Activated CD4-positive, alpha-beta memory T cell treated with anti-CD3 and anti-CD28 coated beads, Interleukin-2, amount 10 ng/mL, durations not matched to agents 7 days and 5 days (primary cell): ENCODE measurements at places on chromosomes 4 and X.

GRCh38 chrX:65894133-65894532, 145.7 kb downstream of the VSIG4 start:
- DNase-seq = peak; percentile 24

DNA sequence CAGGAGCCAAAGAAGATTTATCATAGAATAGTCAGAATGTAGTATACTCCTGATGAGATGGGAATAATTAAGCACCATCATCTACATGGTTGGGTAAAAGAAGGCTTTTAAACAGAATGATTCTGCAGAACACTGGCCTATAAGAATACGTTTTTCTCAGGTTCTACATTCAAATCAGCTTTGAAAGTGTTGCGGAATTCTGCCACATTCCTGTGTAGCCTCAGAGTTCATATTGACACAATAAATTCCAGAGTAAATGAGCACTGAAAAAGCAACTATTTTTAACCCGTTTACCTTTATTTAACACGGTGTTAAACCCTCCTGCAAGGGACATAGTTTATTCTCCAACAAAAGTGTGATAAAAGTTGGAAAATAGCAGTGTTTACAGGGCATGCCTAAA, 950.2 kb upstream of the SLIT2 start:
- DNase-seq = no peak

DNA sequence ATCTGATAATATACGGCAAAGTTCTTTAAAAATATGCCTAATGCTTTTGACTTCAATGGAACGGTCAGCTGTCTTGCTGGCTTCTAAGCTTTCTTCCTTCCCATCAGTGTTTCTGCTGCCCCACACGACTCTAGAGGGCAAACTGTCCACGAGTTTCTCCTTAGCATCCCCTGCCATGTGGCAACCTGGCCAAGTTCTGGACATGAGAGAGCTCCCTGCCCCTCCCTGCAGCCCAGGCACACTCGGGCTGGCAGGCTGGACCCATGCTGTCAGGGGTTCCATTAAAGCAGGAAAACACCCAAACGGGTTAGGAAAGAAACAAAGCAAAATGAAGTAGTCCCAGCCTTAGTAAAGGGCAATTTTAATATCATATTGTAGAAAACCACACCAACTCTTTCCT, 38.8 kb downstream of the KDR start:
- no peak for DNase-seq

DNA sequence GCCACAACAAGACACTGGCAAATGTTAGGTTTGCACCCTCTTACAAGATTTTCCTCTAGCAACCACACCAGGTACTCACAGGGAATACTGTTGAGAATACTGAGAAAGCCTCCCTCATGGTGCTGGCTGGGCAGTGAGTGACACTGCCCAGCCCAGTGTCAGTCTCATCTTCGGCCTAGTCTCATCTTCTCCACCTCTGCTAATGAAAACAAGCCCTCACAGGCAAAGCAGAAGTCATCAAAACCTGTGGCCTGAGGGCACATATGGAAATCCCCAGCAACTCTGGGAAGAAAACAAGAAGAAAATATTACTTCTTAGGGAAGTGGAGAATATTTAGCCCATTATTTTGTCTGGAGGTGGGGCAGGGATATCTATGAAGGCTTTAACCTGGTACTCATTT, 7.9 kb upstream of the ADAM29 start:
- no peak for DNase-seq

DNA sequence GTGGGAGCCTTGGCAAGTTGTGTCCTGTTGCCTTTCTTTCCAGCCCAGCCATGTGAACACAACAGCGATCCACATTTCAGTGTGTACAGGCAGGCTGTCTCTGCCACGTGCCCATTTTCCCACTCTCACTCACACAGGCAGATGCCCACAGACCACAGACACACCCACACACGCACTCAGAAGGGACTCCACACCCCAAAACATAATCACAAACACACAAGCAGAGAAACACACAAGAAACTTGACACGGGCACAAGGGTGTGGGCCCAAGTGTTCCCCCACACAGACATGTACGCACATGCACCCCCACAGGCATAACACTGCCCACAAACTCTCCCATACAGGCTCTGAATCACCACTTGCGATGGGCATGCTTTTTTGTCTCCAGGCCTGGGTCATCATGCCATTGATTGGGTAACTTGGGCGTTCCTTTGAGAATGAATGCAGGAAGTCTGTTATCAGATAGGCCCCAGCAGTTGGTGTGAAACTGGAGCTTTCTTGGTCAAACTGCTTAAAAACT, 84.3 kb downstream of the NBDY start:
- DNase-seq = peak; percentile 63

DNA sequence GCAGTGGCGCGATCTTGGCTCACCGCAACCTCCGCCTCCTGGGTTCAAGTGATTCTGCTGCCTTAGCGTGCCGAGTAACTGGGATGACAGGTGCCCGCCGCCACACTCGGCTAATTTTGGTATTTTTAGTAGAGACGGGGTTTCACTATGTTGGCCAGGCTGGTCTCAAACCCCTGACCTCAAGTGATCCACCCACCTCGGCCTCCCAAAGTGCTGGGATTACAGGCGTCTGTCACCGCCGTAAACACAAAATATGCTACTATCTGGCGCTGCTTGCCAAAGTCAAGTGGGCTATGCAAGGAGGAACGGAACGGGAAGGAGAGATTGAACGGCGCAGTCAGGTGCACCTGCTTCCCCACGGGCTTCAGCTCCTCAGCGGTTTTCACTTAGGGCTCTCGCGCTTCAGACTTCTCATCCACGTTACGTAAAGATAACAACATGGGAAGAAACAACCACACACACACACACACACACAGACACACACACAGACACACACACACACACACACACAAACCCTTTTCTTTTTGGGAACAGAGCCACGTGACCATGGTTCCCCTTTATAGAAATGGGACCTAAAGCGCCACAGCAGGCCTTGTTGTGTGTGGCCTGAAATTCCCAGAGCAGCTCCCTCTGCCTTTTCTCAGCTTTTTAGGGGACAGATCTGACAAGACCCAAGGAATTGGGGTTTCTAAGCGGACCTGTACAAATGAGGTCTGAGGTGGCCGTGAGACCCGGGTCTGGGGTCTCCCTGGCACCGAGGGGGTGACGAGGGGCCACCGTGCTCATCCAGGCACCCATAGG, 1.5 kb downstream of the P2RY8 start:
- peak; percentile 75 for DNase-seq

- DNase-seq = peak; percentile 19
These were observed 67.9 kb upstream of the SLC4A4 start for GRCh38 chr4:71270901-71271300.

- DNase-seq = no peak
These were observed 322.1 kb downstream of the TLL1 start for GRCh38 chr4:166195101-166195500.

- DNase-seq = no peak
These were observed 23.3 kb downstream of the RNF150 start for GRCh38 chr4:141109983-141110382.

DNA sequence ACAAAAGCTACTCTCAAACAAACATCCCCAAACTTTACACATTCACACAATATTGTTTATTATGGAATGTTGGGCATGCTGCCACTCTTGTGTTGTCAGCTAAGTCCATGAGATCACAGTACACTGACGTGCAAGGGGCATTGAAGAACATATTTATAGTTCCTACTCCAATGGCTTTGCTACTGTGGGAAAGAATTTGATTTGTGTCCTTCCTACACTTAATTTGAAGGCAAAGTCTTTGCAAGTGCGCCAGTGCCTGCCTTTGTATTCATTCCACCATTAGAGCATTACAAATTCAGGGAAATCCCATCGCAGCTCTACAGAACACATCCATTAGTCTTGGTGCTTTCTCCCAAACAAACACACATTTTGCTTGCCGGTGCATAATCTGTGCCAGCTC, 45.4 kb upstream of the FTHL17 start:
- no peak for DNase-seq

DNA sequence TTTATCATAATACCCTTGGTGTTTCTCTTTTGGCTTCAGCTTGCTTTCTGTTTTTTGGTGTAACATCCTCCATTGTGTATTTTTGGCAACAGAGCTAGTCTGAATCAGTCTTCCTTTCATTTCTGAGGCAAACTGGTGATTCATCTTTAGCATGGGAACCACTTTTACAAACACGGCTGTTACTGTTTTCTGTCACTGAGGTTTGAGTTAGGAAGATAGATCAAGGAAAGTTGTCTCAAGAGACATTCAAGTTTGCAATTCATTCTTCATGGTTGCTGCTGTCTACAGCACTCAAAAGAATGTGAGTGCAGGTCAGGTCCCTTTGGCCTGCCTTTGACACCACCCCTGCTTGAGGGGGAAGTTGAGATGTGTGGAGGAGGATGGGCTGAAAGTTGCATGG, 36.3 kb downstream of the IL21 start:
- no peak for DNase-seq

GRCh38 chr4:120703908-120704307, 218.6 kb downstream of the PRDM5 start:
- no peak for DNase-seq

DNA sequence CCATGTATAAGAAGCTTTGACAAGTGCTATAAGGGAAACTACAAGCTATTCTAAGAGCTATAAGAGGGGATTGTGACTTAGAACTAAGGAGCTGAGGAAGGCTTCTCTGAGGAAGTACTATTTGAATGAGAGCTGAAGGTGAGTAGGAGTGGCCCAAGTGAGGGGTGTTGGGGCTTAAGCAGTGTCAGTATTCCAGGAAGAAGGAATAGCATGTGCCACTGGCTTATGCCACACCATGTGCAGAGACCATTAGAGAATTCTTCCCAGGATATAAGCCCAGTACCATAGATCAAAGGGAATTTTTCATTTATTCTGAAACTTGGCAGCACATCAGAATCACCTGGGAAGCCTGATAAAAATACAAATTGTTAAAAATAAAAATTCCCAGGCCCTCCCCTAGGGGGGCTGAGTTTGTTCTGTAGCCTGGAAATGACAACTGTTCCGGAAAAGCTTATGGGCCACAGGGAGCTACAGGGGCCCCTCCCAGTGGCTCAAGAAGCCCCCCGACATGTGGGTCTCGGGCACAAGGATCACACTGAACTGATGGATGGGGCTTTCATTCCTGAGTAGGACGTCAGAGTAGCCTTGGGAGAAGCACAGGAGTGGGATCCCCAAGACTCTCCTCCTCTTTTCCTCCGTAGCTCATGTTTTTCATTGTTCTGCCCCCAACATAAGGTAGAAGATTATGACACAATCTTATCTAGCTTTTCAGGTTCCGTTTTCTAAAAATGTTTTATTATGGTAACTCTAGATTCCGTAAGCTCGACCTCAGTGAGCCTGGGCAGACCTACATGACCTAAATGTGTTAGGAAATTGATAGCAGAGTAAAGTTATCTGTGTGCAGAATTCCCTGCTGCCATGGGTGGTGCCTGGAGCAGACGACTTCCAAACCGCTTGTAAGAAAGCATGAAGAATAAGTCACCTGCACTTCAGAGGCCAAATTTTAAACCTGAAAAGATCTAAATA, 119.3 kb downstream of the AFF1 start:
- DNase-seq = no peak

GRCh38 chrX:131837325-131837724, 185.8 kb upstream of the STK26 start:
- no peak for DNase-seq

DNA sequence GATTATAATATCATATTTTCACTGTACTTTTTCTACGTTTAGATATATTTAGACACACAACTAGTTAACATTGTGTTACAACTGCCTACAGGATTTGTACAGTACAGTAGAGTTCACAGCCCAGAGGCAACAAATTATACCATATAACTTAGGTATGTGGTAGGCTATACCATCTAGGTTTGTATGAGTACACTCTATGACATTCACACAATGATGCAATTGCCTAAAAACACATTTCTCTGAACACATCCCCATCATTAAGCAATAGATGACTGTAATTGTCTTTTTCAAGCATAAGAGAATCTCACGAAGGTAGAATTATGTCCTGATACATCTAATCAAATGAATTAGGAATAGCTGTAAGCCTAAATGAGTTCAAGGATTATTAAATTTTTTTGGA, 12.3 kb upstream of the TIGD2 start:
- DNase-seq = no peak

- DNase-seq = no peak
These were observed 35.8 kb downstream of the AMELX start for GRCh38 chrX:11329021-11329420.

- DNase-seq = no peak
These were observed 474.3 kb downstream of the FAT4 start for GRCh38 chr4:125789023-125789422.

DNA sequence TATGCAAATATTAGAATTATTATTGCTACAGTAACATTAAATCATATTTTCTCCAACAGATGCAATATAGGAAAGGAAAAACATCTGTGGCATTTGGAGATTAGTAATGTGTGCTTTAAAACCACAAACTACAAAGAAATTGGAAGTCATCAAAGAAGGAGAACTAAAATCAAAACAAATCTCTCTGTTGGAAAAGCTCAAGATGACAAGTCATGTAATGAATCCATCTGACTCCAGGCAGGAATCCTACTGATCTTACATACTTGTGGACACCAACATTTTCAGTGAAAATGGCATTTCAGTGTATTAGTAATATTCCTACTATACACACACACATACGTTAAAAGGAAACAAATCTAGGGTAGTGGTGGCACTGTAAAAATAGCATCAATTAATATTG, 98.2 kb downstream of the SLC39A8 start:
- DNase-seq = no peak

- DNase-seq = no peak
These were observed 58.5 kb downstream of the ARHGAP10 start for GRCh38 chr4:147790412-147790811.

DNA sequence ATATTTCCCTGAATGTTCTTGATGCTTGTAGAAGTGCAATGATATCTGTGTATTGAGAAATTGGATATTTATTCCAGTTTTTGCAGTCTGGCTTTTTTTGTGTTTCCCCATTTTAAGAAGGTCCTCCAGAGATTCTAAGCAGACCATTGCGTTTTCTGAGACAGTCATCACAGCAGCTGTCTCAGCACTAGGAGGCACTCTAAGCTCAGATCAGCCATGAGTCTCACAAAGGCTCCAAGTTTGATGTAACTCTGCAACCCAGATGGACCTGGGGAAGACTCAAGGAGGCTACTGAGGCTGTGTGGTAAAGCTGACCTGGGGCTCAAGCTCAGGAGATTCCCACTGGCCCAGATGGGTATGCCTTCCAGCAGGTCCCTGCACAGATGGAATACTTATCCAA, 89.3 kb upstream of the CYLC1 start:
- DNase-seq = no peak

GRCh38 chr4:6548201-6548881, 26.6 kb upstream of the MAN2B2 start:
- peak; percentile 26 for DNase-seq

DNA sequence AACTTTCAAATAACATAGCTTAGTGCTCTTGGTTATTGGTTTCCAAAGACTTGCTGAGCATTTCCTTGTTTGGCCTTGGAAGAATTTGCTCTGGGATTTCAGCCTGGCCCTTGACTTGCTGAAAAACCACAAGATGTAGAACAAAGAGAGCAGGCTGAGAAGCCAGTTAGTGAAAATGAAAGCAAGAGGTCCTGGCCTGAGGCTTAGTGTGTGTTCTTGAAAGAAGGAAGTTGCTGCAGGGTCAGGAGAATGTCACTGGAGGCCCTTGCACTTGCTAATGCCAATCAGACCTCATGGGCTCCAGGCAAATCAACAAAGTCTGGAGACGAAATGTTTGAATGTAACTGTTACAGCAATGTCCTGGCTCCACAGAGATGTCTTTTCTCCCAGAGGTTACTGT, 79.4 kb downstream of the SYNPO2 start:
- DNase-seq = peak; percentile 29

GRCh38 chr4:22471999-22472461, 43.8 kb downstream of the ADGRA3 start:
- DNase-seq = no peak

- DNase-seq = no peak
These were observed 14.2 kb downstream of the NSD2 start for GRCh38 chr4:1885414-1885813.
